ENCODE measurements at places on chromosomes 5 and 9. TPM values are rescaled to one million over a fixed set of nuclear protein-coding genes. Genes with fewer than 3 reads are reported as not detected.

GRCh38 chr9:111572950-111573604 is 26.4 kb downstream of the PTGR1 start:
- H3K4me3 ChIP-seq, result no peak overlapping the region
- H3K4me1 ChIP-seq, result no peaks in the 10 kb centered on the region
- H3K27me3 ChIP-seq, result no peaks in the 10 kb centered on the region
- peaks cover 46% of the 10 kb centered on the region for H3K36me3 ChIP-seq
- no peak for DNase-seq
- no peak overlapping the region for H3K27ac ChIP-seq

- no peak overlapping the region for H3K4me3 ChIP-seq
- DNase-seq, result no peak
- H3K27me3 ChIP-seq, result no peaks in the 10 kb centered on the region
- no peak overlapping the region for H3K27ac ChIP-seq
- H3K36me3 ChIP-seq, result peaks cover 22% of the 10 kb centered on the region
Observed at GRCh38 chr5:116303810-116304209, 219.0 kb downstream of the COMMD10 start.

- peak; percentile 38 for DNase-seq
- H3K36me3 ChIP-seq, result no peaks in the 10 kb centered on the region
- H3K27me3 ChIP-seq, result no peaks in the 10 kb centered on the region
- H3K4me1 ChIP-seq, result no peaks in the 10 kb centered on the region
- no peak overlapping the region for H3K4me3 ChIP-seq
- no peak overlapping the region for H3K27ac ChIP-seq
Observed at GRCh38 chr5:64074533-64074932, 91.1 kb upstream of the RNF180 start.

DNA sequence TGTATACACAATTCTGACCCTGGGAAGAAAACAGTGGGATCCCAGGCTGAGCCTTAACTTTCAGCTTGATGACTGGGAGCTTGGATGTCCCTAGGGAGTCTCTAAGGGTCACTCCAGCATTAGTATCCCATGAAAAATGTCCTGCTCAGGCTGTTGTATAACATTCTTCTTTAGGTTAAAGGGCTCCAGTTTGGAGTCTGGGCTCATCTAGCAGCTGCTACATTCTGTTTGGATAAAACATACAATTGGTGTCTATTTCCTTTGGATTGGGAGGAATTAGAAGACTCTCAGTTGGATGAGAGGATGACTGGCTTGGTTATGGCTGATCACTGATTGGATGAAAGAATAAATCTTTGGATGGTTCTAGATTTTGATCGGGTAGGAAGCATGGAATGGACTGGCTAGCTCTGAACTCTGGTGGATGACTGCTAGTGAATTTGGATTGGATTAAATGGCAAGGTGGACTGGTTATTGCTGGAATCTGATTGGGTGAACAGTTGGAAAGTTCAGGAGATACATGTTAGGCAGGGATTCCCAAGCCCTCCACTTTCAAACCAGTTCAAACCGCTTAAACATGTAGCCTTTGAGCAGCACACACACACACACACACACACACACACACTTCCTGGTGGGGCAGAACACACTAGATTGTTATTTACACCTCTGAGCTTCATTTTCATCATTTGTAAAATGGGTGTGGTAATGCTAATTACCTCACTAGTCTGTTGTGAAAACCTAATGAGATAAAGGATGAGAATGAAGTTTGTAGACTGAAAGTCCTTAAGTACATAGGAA is 7.1 kb upstream of the MYOZ3 start:
- H3K27ac ChIP-seq, result no peak overlapping the region
- no peaks in the 10 kb centered on the region for H3K4me1 ChIP-seq
- no peak overlapping the region for H3K4me3 ChIP-seq
- no peaks in the 10 kb centered on the region for H3K36me3 ChIP-seq

Gene KDM3B
- 89.2 TPM for total RNA-seq

DNA sequence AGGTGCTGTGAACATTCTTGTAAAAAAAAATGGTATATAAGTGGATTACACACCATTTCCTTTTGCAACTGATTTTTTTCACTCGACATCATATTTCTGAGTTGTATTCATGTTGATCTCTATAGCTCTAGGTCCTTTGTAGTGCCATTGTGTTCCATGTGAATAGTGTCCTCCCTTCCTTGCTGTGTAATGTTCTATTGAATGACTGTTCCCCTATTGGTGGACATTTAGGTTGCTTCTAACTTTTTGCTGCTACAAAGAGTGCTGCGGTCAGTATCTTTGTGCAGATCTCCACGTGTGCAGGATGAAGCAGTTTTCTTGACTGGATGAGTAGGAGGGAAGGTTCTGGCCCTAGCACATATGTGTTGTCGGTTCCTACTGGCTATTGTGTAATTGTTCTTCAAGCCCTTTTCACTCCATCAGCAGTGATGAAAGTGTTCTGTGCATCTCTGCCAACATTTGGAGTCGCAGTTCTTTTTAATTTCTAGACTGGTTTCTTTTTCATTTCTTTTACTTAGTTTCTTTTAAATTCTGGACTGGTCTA is 20.2 kb downstream of the DAB2IP start:
- no peaks in the 10 kb centered on the region for H3K27me3 ChIP-seq
- H3K4me3 ChIP-seq, result no peak overlapping the region
- peaks cover 8% of the 10 kb centered on the region for H3K4me1 ChIP-seq
- DNase-seq, result no peak

Gene FIBCD1
- total RNA-seq, result 6.2 TPM

DNA sequence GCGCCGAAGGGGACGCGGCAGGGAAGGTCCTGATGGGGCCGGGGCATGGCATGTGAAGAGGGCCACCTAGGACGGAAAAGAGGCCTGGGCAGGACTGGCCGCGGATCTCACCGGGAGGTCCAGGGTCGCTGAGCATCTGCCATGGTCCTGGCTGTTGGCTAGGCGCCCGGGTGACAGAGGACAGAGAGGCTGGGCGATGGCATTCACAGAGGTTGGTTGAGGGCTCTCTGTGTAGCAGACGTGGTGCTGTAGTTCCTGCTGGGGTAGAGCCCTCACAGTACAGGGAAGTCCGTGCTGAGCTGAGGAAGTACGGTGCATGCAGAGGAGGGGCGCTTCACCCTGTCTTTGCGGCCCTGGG is 427 bp downstream of the PCYOX1L start:
- H3K27ac ChIP-seq, result no peak overlapping the region
- H3K4me3 ChIP-seq, result peak overlapping the region; percentile 93
- no peaks in the 10 kb centered on the region for H3K4me1 ChIP-seq
- peaks cover 27% of the 10 kb centered on the region for H3K36me3 ChIP-seq
- DNase-seq, result no peak
- no peaks in the 10 kb centered on the region for H3K27me3 ChIP-seq
